ACHN (cell line): ENCODE measurements at places on chromosomes 1 and 21.

GRCh38 chr1:204947338-204947737 lies 76.7 kb downstream of the NFASC start:
- no peak for DNase-seq

DNA sequence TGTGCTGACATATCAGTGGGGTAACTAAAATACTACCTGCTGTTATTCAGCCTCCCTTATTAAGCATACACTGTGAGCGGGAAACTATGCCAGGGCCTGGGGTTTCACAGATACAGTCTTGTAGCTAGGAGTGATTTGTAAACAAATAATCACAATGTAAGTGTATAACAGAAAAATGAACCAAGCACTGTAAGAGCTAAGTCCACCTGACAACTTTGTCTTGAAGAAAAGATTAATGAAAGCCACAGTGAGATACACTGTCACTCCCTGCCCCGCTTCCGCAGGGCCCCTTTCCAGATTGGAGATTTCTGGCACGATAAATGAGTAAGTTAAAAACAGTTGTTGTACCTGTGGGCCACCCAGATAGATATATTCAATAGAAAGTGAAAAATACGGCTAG lies 4.8 kb downstream of the RCAN3 start:
- DNase-seq = no peak

GRCh38 chr1:20216574-20216973 lies 30.3 kb upstream of the PLA2G2C start:
- DNase-seq = peak; percentile 2

DNA sequence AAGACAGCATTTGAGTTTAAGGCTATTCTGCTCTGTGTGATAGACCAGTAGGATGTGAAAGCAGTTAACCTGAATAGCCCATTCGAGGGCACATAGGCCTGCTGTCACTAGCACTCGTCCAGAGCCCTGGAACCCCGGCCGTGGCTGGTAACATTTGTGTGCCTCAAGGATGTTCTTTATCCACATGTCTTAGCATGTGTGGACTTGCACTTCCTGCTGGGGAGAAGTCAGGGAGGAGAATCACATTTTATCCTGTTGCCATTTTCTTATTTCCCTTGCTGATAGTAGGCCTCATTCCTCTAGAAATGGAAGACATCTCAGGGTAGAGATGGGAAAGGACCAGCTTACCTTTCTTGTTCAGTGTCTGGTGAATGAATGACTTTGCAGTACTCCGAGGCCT lies 54.7 kb downstream of the VPS13D start:
- DNase-seq = no peak
